Pancreas (tissue), 10 donors: ENCODE measurements at places on chromosomes 11 and 22. TPM values are rescaled to one million over a fixed set of nuclear protein-coding genes. Genes with fewer than 3 reads are reported as not detected.
A peak's percentile ranks its signal among the peaks of the same experiment; 100 is the strongest.

- no peak overlapping the region for H3K4me3 ChIP-seq
- no peaks in the 10 kb centered on the region for H3K36me3 ChIP-seq
- no peak for DNase-seq
- H3K27me3 ChIP-seq = no peaks in the 10 kb centered on the region
Measured at GRCh38 chr22:48742556-48743343, 1084.9 kb downstream of the BRD1 start.

GRCh38 chr22:44275631-44275995 lies 37.1 kb downstream of the SHISAL1 start:
- no peak overlapping the region for H3K4me3 ChIP-seq
- no peak for DNase-seq
- no peaks in the 10 kb centered on the region for H3K4me1 ChIP-seq
- no peak overlapping the region for H3K27ac ChIP-seq

The CCDC73 gene
- total RNA-seq = not detected

- H3K27ac ChIP-seq = no peak overlapping the region
- H3K27me3 ChIP-seq = peaks cover 5% of the 10 kb centered on the region
- peak; percentile 21 for DNase-seq
- H3K36me3 ChIP-seq = no peaks in the 10 kb centered on the region
- no peak overlapping the region for H3K4me3 ChIP-seq
- H3K4me1 ChIP-seq = no peaks in the 10 kb centered on the region
Measured at GRCh38 chr11:32172848-32173834, 82.3 kb downstream of the RCN1 start.

DNA sequence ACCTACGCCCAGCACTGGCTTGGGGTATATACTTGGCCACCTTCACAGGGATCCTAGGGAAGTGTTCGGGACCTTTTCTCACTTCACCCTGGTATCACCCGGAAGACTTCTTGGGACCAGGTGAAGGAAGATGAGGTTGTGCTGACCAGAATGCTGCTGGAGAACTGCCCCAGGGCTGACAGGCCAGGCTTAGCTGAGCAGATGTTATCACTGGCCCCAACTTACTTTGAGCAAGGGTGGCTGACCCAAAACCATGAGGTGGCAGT lies 4.5 kb downstream of the FTH1 start:
- H3K27ac ChIP-seq = peak overlapping the region; percentile 99
- DNase-seq = peak; percentile 48
- no peaks in the 10 kb centered on the region for H3K27me3 ChIP-seq
- H3K4me1 ChIP-seq = peaks cover 3% of the 10 kb centered on the region
- no peaks in the 10 kb centered on the region for H3K36me3 ChIP-seq

DNA sequence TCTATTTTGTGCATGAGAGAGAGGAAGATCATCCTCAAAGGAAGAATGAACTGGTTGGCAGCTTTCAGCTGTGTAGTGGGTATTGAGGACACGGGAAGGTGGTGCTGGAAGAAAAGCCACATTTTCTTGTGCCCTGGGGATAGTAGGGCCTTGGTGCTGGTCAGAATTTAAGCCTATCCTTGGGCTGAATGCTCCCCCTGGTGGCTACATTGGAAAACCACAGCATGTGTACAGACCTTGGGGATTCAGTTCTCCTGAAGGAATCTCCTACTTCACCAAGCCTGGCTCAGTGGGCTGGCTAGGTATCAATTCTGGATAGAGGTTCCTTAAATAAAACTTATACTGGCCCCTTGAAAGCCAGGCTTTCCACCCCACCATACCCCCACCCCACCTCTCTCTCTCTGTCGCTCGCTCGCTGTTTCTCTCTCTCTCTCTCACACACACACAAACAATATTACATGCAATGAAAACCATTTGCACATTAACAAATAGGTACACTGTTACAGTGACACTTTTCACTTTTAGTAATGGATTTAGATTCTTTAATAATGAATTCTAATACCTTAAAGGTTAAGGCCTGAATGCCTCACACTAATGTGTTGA lies 2.8 kb upstream of the OR51M1 start:
- H3K27me3 ChIP-seq = no peaks in the 10 kb centered on the region
- peak; percentile 11 for DNase-seq
- H3K36me3 ChIP-seq = no peaks in the 10 kb centered on the region
- H3K4me1 ChIP-seq = no peaks in the 10 kb centered on the region
- H3K27ac ChIP-seq = no peak overlapping the region

The LMO2 gene
- 6.2 TPM for total RNA-seq

The NPAS4 gene
- total RNA-seq = not detected

The ABTB2 gene
- 4.4 TPM for total RNA-seq
